ENCODE measurements at places on chromosomes 2 and 18.

DNA sequence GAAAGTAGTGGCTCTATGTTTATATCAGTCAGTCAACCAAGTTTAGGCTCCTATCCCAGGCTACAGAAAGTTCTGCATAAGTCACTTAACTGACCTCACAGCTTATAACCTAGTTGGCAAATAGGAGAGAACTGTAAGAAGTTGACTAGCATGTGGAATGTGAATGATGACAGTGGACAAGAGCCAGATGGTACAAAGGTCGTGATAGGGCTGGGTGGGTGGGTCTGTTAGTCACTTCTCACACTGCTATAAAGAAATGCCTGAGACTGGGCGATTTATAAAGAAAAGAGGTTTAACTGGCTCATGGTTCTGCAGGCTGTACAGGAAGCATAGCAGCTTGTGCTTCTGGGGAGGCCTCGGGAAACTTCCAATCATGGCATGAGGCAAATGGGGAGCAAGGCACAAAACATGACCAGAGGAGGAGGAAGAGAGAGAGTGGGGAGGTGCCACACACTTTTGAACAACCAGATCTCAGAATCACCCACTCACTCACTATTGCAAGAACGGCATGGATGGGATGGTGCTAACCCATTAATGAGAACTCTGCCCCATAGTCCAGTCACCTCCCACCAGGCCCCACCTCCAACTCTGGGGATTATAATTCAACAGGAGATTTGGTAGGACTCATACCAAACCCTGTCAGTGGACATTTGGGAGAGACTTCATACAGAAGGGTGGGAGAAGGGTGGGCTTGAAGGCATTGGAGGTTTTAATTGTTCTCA lies 68.8 kb downstream of the LTBP1 start:
- no peak for DNase-seq

GRCh38 chr2:152499331-152499816 lies 164.4 kb downstream of the FMNL2 start:
- no peak for DNase-seq

DNA sequence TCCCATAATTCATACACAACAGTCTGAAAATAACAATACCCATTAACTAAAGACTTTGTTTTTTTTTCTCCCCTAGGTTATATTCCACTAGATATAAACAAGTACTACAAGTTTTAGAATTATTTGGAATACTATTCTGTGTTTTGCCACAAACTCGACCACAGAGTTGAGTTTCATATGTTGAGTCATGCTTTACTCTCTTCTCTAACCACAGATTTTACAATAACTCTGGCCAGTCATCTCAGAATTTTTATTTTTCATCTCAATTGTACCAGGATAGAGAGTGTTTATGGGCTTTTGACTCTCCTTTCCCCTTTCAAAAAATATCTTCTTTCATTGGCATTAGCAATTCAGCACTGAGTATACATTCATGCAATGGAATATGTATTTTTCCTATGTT lies 348.7 kb upstream of the GALNT5 start:
- no peak for DNase-seq

GRCh38 chr2:27920148-27920885 lies 29.8 kb downstream of the BABAM2 start:
- DNase-seq = no peak

- DNase-seq = no peak
These were observed 365.7 kb downstream of the ZEB2 start for GRCh38 chr2:144154205-144154604.

- no peak for DNase-seq
These were observed 5.3 kb downstream of the PROM2 start for GRCh38 chr2:95279435-95280035.

DNA sequence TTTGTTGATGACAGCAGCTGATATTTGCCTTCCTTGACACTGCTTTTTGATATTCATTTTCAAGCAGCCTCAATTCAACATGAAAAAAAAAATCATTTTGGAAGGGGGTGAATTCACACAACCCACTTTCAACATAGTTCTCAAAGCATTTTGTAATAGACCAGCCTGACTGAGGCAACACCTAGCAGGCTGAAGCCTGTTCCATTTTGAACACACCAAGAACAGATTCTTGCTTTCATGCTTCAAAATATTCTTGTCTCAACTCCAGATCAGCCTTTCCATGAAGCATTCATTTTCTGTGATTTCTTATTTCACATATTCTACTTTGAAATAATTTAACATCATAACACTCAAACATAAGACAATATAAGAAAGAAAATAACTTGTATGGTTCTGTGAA lies 812.6 kb upstream of the POU3F3 start:
- no peak for DNase-seq

DNA sequence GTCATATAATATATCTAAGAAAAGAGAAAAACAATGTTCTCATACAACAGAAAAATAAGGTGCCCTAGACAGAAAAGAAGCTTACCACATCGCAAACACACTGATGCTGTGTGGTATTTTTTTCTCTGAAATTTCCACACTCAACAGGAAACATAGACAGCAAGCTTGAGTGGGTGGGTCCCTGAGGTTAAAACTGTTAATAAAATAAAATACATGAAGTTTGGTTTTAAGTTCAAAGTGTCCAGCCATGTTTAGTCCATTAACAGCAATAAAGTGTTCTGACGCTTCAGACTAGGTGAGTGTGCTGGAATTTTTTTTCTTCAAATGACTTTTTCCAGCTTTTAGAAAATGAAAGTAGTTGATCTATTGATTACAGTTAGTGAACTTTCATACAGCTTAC lies 83.3 kb upstream of the EPB41L5 start:
- no peak for DNase-seq

- DNase-seq = no peak
These were observed 537.6 kb upstream of the SETBP1 start for GRCh38 chr18:44143072-44143471.

- DNase-seq = no peak
These were observed 97.4 kb downstream of the STK39 start for GRCh38 chr2:168149986-168150385.

GRCh38 chr2:62201307-62201706 lies 5.4 kb downstream of the B3GNT2 start:
- no peak for DNase-seq

DNA sequence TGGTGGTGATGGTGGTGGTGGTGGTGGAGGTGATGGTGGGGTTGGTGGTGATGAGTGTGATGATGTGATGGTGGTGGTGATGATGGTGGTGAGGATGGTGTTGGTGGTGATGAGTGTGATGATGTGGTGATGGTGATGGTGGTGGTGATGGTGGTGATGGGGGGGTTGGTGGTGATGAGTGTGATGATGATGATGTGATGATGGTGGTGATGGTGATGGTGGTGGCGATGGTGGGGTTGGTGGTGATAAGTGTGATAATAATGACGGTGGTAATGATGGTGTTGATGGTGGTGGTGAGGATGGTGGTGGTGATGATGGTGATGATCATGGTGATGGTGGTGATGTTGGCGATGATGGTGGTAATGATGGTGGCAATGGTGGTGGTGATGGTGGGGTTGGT lies 67.7 kb downstream of the RRM2 start:
- DNase-seq = no peak

DNA sequence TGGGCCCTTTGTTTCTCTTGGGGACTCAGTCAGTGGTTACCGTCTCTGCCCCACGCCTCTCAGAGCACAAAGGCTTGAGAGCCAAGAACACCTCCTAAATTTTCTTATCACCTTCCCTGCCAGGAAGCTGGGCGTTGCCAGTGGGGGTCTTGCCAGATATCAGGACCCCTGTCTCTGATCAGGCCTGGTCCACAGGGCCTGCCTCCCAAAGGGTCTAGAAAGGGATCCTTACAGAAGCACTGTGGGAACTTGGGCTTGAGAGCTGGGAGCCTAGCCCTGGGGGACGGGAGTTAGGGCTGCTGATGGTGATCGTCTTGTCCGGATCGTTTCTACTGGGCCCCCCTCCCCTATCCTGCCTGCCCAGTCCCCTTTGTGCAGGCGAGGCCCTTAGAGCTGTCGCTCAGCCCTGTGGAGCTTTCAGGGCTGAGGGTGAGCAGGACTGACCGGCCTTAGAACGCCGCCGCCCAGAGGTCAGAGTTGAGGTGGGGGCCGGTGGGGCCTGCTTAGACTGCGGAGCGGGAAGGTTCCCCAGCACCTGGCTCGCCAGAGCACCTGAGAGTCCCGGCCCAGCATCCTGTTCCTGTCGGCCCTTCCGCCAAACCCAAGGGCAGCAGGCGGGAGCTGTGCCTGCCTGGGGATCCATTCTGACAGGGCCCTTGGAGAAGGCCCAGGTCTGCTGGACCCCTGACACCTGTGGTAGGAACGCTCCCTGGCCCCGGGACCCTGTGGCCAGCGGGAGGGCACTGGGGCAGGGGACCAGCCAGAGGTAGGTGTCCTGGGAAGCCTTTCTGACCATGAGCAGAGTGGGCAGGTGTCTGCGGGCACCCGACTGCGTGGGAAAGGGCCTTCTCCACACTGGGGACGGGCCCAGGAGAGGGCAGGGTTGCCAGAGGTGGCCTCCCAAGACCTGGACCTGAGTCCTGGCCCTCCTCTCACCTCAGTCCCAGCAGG lies 956 bp downstream of the ESPNL start:
- no peak for DNase-seq

DNA sequence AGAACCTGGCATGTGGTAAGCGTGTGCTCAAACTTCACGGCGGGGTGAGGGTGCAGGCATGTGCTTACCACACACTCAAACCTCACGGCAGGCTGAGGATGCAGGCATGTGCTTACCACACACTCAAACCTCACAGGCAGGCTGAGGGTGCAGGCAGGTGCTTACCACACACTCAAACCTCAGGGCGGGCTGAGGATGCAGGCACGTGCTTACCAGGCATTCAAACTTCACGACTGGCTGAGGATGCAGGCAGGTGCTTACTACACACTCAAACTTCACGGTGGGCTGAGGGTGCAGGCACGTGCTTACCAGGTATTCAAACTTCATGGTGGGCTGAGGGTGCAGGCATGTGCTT lies 105.0 kb upstream of the ALKAL2 start:
- no peak for DNase-seq

DNA sequence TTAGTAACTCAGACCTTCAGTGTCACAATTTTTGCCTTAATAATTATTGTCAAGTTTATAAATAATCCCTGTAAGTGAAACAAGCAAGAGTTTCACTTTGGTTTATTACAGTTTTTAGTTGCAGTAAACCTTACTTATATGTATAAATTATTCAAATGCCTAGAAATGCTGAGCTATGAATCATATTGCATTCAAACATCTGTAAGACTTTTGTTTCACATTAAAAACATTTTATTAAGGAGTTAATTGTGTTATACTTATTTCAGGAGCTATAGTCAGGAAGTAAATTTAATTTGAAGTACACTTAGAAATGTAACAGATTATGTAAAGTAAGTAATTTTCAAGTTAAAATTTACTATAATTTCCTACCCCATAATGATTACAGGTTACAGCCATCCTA lies 3.9 kb upstream of the ETAA1 start:
- no peak for DNase-seq

DNA sequence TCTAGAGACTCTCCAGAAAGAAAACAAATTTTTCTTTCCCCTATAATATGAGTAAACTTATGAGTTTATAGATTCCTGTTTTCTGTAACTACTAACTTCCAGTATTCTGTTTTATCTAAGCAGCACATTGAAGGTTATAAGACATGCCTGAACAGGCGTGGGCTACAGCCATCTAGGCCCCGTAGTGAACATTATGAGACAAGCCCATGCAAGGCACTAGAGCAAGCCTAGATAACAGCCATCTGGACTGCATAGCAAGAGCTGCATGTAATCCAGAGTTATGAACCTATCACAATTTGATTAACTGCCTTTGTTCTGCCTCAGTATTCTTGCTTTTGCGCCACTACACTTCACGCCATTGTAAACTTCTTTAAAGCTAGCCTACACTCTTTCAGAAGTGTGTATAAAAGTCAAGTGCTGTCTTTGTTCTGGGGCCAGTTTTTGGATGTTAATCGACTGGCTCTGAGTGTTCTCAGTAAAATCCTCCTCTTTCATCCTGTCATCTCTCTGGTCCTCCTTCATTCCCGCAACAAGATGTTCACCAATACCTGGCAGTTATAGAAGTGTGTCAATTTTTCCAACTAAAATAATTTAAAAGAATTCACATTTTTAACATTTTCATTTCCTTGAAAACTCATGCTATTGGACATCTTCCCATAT lies 3.0 kb upstream of the SULT1C3 start:
- DNase-seq = no peak

GRCh38 chr2:197307933-197308521 lies 2.6 kb downstream of the ANKRD44 start:
- no peak for DNase-seq

DNA sequence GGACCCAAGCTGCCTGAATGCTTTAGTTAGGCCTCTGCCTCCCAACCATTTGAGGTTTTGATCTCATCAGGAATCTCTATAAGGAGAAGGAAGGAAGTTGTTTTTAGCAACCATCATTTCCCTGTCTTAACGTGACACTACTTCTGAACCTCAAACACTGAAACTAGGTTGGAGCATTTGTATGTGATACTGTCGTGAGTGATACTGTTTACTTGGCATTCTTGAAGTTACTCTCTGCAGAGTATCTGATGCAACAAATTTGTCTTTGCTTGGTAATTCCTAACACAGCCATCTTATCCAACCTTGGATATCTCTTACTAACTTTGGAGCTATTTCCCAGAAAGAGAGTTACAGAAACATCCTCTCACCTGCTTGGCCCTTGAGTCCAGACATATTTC lies 22.1 kb downstream of the TTLL4 start:
- no peak for DNase-seq

GRCh38 chr2:12824351-12824777 lies 107.6 kb downstream of the TRIB2 start:
- no peak for DNase-seq

DNA sequence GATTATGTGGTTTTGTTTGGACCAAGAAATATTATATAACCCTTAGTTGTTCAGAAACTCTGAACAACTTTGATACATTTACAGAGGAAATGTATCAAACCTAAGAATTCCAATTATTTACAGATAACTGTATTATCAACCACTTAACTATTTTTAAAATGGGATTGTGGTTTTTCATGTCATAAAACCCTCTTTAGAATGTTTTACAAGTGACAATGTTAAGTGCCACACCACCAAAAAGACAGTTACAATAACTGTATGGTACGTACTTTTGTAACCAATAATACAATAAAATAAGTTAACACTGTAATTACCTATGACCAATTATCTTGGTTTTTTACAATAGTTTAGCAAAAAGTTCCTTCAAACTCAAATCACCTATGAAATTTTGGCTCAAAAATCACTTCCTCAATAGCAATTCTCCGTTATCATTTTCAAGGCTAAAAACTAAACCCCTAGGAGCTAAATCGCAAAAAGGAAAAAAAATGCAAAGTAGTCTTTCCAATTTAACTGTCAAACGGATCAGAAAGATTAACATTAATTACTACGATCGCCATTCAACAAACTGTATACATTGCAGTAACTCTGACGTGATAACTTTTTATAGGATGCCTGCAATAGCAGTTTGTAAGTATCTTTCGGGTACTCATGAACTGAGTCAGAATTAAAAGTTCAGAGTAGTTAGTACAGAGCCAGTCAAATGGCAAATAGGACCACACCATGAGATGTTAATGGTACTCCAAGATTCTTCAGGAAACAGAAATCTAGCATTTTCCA lies 1.5 kb downstream of the ROCK1 start:
- no peak for DNase-seq

GRCh38 chr2:50658883-50659282 lies 373.0 kb downstream of the NRXN1 start:
- DNase-seq = no peak
